Vagina (tissue), 2 donors: ENCODE measurements at places on chromosomes 7 and 10.
A peak's percentile ranks its signal among the peaks of the same experiment; 100 is the strongest.

DNA sequence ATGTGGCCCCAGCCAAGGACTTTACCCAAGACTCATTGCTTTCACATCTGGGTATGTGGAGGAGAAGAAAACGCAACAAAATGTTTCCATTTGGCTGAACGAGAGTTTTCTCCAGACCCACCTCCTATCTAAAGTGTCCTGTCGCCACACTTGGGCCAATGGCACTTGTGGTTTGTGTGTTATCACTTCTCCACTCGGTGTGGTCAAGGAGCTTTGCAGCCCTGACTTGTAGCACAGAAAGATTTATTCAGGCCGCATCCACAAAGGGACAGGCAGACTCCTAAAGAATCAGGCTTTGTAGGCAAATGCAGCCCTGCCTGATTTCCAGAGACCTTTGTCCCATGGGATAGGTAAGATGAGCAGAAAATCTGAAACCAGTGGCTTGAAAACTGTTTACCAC lies 12.8 kb upstream of the LRRC4 start:
- DNase-seq: no peak

DNA sequence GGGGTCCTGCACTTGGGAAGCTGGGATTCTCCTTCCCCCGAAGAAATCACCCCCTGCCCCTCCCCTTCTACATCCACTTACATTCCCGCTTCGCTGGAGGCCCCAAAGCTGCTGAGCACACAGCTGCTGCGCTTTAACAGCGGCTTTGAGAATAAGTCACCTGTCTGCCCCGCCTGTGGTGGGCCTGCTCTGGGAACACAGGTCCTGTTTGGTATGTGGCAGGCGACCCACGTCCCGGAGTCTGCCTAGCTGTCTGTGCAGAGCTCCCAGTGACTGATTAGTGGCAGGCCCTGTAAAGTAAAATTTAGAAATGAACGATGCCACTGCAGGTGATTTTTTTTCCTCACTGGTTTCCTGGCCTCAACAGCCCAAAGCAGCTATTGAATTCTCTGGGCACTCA lies 47.0 kb downstream of the CDH23 start:
- DNase-seq: no peak

- no peak for DNase-seq
Observed at GRCh38 chr7:48084727-48085432, 4.2 kb upstream of the UPP1 start.

GRCh38 chr7:4525884-4526283 lies 156.2 kb upstream of the FOXK1 start:
- no peak for DNase-seq

DNA sequence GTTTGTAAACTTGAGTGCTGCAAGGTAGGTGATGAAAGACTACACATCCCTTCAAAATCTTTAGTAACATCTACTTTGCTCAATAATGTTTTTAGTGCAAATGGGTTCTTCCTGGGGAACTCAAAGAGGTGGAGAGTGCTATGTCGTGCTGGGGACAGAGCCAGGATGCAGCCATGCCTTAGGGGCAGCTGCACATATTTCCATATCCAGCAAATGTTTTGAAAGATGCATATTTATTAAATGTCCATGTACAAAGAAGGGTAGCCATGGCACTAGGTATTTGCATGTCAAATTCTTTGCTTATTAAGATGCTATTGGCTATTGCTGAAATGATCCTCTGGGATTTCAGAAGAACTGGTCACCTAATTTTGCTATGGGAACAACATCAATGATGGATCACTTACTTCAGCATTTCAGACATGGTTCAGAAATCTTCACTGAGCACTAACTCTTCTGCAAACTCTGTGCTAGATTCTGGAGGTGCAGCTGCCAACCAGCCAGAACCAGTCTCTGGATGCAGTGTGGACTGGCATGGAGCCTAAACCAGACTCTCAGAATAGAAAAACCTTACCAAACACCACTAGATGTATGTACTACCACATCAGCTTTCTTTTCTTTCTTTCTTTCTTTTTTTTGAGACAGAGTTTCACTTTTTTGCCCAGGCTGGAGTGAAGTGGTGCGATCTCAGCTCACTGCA lies 31.7 kb upstream of the DNMBP start:
- DNase-seq: no peak

DNA sequence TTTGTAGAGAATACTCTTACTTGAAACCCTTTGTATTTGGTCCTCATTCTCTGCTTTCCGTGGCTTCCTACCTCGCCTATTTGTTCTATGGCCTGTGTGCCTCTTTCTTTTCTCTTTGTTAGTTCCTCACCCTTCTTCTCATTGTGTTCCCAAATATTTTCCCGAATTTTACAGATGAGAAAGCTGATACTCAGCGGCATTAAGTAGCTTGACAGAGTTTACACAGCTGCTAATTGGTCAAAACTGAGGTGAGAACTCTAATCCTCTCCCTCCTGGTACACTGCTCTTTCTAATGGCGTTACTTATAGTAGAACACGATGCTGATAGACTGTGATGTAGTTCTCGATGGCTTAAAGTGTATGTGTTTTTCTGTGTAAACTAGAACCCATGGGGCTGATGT lies 80.7 kb upstream of the HDAC9 start:
- no peak for DNase-seq

- DNase-seq: no peak
Observed at GRCh38 chr10:78890506-78890905, 178.3 kb upstream of the ZMIZ1 start.

GRCh38 chr7:117587931-117588330 lies 108.1 kb downstream of the CFTR start:
- no peak for DNase-seq

DNA sequence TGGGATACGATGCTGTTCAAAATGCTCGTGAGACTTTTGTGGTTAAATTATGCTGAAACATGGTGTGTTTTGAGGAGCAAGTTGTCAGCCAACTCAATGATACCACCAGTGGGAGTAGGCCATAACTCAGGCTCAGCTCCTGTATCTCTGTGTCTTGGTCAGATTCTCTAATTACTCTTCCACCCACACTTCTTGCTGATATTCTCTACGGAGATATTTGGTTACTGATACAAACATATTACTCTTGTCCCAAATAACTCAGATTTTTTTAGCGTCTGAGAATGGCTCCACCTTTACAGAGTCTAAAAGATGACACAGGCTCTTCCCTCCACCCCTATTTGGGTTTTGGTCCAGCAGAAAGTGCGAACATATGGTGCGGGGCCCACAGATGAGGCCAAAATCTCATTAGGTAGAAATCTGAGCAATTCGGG lies 168.9 kb downstream of the PKD1L1 start:
- DNase-seq: no peak

GRCh38 chr10:33277135-33277536 lies 57.3 kb downstream of the NRP1 start:
- no peak for DNase-seq

- no peak for DNase-seq
Observed at GRCh38 chr10:104581884-104582601, 59.0 kb upstream of the SORCS3 start.

GRCh38 chr7:106611911-106612310 lies 49.0 kb downstream of the CCDC71L start:
- no peak for DNase-seq

GRCh38 chr7:423312-424260 lies 96.1 kb downstream of the PDGFA start:
- DNase-seq: no peak

DNA sequence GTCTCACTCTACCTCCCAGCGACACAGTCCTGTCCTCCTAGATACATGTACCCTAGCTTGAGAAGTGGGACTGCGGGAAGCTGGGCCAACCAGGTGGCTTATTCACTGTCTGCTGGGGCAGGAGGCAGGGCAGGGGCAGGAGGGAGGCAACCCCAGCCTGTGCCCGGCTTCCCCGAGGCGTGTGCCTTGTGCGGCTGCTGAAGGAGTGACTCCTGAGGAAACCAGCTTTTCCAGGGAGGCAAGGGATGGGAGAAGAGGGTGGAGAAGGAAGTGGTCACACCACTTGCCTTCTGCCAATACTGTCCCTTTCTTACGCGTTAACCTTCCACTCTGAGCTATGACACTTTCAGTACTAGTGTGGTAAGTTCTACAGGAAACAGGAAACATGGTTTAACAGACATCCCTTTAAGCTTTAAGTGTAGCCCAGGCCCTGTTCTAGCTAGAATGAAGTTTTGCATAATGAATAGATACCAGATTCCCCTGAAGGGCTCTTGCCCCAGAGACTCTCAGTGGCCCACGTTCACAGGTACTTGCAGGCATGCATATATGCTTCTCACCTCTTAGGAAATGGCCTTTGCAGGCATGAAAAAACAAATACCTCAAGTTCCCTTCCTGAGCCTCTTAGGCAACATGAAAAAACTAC lies 40.6 kb downstream of the SYPL1 start:
- DNase-seq: no peak

DNA sequence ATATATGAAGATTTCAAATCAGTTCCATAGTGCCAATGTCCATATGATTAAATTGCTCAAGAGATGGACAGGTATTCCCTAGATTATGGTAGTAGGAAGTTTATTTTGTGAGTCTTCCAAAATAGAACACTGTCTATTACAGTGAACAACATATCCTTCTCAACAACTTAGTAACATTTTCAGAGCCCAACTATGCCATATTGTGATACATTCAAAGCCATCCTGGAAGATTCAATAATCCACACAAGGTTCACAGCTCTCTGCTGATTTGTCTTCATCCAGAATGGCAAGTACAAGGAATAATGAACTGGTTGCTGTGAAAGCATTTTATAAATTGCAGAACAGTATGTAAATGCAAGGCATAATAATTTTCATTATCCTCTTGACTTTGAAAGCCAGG lies 213.9 kb downstream of the CHRM2 start:
- DNase-seq: no peak

DNA sequence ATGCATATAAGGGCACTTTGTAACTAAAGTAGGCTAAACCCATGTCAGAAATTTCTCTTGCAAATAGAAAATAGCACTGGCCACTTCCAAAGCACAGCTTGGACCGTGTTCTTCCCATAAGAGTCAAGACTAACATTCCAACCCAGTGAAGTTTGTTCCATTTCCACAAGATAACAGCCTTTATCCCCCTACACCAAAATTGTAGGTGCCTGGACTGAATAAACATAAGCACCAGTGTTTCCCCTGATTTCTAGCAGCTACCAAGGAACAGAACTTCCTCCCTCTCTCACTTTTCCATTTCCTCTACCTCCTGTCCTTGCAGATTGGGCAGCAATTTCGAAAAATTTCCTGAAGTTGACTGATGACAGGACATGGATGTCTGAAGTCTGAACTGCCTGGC lies 219.7 kb downstream of the CREB5 start:
- DNase-seq: no peak

DNA sequence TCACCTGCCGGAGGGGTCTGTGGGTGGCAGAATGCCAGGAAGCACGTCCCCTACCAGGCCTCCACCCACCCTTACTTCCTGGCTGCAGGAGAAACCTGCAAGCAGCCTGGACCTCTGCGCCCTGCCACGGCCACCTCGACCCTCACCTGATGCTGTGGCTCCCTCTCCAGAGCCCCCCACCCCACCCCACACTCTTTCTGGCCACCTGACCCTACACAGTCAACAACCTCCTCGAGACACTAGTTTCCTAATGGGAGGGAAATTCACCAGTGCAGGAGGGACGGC lies 91.3 kb downstream of the PRKAG2 start:
- DNase-seq: no peak

DNA sequence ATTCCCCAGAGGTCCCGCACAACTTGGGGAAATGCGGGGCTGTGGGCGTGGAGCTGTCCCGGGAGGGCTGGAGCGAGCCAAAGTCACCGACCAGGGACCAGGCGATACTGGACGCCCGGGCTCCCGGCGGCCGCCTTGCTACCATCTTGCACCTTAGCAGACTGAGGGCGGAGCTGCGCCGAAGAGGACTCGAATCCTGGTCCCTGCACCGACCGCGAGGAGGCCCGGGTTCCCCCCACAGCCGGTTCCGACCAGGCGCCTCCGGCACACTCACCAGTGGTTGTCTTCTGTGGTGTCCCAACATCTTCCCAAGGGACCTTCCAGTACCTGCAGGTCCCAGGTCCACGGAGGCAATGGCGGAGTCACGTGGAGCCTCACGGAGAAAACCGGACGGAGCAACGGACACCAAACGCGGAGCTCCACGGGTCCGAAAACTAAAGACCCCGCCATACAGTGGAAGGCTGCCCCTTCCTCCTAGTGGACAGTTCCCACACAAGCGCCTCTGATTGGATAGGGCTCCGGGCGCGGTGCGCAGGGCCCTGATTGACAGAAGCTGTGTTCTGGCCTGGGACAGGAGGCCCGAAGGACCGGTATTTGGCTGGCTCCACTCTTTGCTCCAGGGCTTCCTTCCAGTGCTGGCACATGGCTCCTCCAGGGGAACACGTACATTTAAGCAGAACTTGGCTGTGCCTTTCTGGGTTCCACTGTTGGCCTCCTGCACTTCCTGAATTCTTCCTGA lies 124.6 kb upstream of the ZNF479 start:
- peak; percentile 79 for DNase-seq

DNA sequence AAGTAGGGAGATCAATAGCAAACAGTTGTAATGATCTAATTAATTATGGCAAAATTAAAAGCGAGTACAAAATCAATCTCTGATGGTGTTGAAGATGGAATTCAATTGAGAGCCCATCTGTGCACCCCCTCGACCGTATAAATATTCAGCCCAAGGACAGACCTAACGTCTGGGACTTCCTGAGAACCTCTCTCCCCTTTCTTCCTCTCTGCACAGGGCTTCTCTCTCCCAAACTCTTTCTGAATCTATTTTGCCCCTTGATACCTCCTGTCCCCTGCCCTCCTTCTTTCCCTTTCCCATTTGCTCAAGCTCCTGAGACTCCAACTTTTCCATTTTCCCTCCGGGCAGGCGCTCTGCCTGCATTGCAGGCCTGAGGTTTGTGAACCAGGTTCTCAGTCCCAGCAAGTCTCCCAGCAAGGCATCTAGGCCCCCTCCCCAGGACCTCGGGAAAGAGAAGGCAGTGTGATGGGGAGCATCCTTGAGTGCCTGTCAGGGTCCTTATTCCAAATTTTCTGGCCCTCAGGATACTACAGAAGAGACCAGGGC lies 8.5 kb upstream of the PAX2 start:
- no peak for DNase-seq

DNA sequence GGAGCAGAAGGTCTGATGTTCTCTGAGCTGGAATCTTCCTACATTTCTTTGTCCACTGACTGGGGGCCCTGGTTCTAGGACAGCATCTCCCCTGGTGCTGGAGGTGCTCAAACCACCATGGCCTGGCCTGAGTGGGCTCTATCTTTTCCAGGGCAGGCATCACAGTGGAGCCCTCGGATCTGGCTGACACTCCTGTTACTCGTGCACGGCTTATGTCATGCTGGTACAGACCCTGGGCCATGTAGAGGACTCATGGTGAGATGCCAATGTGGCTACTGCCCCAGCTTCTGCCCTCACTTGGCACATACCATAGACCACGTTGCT lies 96.0 kb downstream of the HIPK2 start:
- DNase-seq: no peak

GRCh38 chr10:29144126-29144525 lies 144.7 kb upstream of the LYZL1 start:
- DNase-seq: no peak
